ENCODE measurements at places on chromosomes 2 and 18.

DNA sequence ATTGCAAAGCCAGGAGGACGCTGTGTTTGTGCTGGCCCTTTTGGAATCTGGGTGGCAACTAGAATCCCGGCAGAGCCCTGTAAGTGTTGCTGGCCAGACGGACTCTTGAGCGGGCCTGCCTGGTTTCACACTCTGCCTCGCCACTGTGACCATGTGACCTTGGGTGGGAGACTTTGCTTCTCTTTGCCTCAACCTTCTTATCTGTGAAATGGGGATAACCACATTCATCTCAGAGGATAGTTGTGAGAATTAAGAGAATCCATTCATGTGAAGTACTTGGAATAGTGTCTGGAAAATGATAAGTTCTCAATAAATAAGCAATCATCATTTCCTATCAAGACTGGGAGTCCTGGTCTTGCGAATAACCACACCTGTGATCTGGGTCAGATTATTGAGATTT is 105.6 kb downstream of the LIPG start:
- no peak for DNase-seq

DNA sequence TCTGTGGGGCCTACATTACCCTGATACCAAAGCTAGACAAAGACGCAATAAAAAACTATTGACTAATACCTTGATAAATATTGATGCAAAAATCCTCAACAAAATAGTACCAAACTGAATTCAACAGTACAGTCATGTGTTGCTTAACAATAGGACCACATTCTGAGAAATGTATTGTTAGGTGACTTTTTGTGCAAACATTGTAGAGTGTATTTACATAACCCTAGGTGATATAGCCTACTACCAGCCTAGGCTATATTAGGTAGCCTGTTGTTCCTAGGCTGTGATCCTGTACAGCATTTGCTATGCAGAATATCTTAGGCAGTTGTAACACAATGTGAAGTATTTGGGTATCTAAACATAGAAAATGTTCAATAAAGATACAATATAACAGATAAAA is 36.7 kb downstream of the CCDC138 start:
- DNase-seq: no peak

DNA sequence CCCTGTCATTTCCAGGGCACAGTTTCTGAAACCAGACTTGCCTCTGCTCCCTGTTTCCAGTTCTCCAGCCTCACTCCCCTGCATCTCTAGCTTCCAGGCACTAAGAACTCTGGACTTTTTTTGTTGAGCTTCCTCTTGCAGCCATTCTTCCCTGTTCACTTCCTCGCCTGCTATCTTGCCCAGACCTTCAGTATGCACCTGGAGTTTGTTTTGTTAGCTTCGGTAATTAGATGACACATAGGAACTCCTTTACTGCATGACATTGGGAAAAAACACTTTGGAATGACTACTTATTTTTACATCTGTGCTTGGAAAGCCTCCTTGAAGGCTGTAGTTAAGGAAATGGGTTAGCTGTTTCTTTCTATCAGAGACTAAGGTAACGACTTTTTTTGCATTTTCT is 35.2 kb downstream of the OTOF start:
- DNase-seq: no peak

GRCh38 chr2:200812122-200813022 is 662 bp downstream of the BZW1 start:
- DNase-seq: peak; percentile 63

DNA sequence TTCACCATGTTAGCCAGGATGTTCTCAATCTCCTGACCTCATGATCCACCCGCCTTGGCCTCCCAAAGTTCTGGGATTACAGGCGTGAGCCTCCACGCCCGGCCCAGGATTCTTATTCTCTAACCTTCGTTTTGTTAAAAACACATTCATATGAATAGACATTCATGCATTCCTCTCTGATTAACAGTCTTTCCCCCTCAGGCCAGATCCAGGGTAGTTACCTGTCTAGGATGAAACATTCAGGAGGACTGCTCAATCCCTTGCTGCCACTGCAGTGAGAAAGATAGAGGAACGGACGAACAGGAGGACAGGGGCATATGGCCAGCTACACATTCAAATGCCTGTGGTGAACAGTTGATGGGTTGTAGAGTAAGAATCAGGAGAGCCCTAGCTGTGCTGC is 39.6 kb upstream of the EPC2 start:
- DNase-seq: no peak

DNA sequence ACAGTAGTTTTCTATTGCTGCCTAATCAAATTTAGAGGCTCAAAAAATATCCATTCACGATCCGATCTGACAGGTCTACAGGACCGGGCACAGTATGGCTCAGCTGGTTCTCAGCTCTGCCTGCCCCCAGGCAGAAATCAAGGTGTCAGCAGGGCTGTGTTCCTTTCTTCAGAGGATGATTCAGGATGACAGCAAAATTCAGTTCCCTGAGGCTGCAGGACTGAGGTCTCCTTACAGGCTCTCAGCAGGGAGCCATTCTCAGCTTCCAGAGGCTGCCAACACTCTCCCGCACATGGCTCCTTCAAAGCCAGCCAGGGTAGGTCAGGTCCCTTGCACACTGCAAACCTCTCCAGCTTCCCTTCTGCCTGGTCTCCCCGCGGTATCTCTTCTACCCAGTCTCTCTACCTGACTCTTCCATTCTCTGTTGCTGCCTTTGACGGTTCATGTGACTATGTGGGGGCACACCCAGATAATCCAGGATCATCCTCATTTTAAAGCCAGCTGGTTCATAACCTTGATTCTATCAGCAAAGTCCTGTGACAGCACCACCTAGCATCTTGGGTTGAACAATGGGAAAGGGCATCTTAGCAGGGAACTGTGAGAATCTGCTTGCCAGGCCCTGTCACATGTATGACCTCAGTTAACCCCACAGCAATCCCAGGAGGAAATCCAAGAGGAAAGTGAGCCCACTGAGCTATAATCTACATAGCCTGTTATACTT is 50.4 kb downstream of the UXS1 start:
- no peak for DNase-seq

DNA sequence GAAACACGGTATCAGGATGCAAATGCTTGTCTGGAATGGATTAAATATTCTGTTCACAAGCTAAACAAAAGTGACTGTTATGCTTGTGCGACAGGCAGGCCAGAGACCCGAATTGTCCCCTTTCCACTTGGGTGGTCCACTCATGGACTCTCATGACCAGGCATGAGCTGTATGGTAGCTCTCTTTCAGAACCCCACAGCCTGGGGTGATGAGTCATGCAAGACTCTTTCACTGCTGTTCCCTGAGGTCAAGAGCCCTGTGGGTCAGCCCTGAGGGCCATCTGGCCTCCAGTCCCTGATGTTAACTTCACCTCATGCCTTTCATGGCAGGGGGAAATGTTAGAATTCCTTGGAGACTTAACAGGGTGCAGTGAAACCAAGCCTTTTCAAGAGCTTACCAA is 13.7 kb upstream of the SAP130 start:
- DNase-seq: no peak

GRCh38 chr2:88095022-88095421 is 27.4 kb downstream of the SMYD1 start:
- no peak for DNase-seq

DNA sequence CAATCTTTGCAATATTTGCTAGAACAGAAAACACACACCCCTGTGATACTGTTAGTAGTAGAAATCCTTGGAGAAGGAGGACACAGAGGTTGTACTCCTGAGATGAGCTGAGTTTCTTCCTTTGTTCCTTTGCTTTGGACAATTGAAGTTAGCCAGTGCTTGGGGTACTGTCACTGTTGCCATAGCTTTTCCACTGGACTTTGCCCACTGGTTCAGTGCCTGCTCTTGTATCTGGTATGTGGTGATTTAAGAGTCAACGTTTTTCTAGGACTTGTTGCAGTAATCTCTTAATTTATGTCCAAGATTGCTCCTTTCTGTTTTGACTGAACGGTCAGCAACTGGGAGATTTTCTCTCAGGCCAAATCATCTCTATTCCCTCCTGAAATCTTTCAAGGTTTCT is 26.1 kb upstream of the RAB27B start:
- DNase-seq: no peak

GRCh38 chr2:145757503-145758246 is 1237.8 kb upstream of the ZEB2 start:
- DNase-seq: no peak

DNA sequence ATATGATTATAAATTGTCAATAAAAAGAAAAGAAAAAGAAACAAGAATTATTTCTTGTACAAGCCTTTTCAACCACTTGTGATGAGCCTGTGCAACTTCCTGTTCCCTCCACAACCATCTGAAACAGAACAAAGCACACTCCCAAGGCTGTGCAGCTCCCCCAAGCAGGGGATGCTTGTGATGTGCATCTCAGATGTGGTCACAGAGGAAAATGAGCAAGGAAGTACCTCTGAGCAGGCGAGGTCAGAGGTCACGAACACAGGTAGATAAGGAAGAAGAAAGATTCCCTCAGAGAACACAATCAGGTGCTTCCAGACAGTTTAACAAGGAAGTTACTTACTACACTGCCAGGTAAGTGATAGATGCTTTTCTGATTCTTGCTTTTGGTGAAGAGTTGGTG is 274.8 kb upstream of the SLC39A10 start:
- no peak for DNase-seq

DNA sequence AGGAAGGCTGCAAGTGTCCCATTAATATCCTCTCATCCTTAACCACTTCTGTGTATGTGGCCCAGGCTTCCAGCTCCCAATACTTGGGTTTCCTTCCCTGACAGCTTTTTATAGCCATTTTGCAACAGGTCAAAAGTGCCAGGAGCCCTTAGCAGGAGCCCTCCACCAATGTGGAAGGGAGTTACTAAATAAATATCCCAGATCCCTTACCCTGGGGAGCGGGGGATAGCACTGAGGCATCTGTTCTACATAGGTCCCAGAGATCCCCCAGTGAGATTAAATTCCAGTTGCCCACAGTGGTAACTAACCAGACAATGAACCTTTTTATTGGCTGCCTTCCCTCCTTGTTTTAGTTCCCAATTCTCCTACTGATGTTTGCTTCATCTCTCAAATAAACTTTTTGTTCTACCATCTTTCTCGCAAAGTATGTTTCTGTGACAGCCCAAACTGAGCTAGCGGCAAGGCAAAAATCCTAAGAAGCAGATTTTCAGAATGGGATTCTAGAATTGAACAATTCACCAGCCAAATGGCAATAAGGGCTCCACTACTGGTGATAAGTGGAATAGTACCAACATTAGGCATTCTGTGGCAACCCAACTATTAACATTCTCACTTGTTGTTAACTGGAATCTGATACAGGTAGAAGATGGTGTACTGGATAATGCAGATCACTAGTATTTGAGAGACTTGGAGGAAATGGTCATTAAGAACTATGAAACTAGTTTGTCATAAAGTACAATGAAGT is 83.9 kb upstream of the MAPRE2 start:
- DNase-seq: no peak

DNA sequence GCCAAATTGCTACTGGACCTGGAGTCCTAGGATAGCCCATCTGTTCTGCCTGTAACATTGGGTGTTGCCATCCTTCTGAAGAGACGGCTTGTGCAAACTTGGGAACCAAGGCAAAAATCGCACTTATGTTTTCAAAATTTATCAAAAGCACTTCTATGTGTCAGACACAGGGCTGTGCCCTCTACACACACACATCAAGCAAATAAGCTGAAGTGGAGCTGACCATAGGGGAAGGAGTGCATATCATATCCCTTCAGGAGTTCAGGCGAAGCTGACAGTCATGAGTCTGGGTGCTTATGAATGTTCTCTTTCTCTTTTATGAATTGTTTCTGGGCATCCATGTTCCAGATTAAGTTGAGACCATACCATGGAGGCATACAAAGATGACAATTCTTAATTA is 247.9 kb downstream of the CYRIA start:
- DNase-seq: no peak

GRCh38 chr2:151984424-151985083 is 114.3 kb downstream of the CACNB4 start:
- DNase-seq: no peak

GRCh38 chr2:216873573-216873972 is 13.7 kb upstream of the TNP1 start:
- DNase-seq: no peak

All from effector memory CD8-positive, alpha-beta T cell (primary cell).